ENCODE measurements at places on chromosomes 12 and 14.

- DNase-seq: no peak
Observed at GRCh38 chr14:76123426-76124225, 28.1 kb upstream of the GPATCH2L start.

DNA sequence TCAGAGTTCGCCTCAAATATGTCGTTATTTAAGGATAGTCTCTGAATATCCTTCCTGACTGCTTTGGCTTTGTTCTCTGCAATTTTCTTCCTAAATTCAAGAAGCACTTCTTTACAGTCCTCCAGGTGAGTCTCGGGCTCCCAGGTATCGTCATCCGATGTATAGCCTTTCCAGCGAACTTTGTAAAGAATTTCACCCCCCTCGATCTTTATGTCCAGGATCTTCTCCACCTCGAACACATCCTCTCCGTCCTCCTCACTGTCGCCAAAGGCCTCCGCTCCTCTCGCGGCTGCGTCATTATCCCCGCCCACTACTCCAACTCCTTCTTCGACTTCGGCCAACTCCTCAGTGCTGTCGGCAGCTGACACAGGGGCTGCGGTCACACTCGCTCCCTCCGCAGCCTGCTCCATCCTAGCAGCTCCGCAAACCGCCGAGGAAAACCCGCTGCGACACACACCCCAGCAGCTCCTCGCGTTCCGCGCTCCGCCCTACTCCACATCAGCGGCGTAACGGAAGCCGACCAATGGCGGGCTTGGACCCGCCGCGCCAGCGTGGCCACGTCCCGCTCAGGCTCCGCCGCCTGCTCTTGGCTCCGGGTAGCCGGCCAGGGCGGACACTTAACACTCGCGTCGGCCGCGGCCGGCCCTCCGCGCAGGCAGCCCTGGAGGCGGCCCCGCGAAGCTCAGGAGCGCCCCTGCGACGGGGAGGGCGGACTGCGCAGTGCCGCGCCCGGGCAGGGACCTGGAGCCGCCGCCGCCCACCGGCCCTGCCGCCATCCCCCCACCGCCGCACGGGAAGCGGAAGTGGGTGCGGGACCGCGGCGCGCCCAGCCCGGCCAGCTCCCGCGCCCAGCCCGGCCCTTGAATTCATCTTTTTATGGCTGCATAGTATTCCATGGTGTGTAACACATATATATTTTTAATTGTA, 4.1 kb downstream of the CD163L1 start:
- no peak for DNase-seq

DNA sequence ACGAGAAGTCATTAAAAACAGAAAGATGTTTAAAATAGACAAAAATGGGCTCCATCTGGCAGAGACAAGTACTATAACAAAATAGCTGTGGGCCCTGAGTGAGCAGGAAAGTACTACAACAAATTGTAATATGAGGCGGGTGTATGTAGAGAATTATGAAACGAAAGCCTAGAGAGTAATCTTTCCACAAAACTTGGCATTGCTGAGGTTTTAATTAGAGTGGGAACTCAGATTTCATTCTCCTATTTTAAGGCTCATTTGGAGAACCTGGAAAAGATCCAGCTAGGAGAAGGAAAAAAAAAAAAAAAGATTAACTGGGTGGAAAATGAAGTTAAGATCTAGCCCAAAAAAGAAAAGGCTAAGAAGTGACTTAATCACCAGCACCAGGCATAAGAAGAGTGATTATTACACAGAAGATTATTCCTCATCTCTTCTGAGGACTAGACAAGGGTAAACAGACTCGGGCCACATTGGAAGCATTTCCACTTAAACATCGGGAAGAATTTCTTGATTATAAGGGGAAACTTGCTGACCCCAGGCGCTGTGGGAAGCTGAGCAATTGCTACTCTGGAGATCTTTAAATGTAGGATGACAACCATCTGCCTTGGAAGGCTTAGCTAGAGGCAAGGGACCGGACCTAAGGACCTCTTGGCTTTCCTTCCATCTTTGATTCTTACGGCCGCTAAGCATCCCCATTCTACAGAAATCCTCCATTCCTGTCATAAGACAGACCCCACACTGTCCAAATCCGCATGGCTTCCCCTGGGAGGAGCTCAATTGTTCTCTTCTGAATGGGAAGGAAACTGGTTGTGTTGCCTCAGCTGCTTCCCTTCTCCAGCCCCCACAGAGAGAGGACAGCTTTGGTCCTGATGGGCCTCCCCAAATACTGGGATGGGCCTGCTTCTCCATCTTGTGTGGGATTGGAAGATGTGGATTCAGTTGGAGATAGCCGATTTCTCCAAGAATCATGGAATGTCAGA, 40.6 kb downstream of the IGF1 start:
- DNase-seq: no peak

DNA sequence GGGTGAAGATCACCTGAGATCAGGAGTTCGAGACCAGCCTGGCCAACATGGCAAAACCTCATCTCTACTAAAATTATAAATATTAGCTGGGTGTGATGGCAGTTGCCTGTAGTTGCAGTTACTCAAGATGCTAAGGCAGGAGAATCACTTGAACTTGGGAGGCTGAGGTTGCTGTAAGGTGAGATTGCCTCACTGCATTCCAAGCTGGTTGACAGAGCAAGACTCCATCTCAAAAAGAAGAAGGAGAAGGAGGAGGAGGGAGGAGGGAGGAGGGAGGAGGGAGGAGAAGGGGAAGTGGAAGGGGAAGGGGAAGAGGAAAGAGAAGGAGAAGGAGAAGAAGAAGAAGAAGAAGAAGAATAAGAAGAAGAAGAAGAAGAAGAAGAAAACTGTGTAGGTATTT, 17.0 kb downstream of the RNASE10 start:
- DNase-seq: no peak

GRCh38 chr14:34507459-34507858, 32.0 kb downstream of the EAPP start:
- no peak for DNase-seq

DNA sequence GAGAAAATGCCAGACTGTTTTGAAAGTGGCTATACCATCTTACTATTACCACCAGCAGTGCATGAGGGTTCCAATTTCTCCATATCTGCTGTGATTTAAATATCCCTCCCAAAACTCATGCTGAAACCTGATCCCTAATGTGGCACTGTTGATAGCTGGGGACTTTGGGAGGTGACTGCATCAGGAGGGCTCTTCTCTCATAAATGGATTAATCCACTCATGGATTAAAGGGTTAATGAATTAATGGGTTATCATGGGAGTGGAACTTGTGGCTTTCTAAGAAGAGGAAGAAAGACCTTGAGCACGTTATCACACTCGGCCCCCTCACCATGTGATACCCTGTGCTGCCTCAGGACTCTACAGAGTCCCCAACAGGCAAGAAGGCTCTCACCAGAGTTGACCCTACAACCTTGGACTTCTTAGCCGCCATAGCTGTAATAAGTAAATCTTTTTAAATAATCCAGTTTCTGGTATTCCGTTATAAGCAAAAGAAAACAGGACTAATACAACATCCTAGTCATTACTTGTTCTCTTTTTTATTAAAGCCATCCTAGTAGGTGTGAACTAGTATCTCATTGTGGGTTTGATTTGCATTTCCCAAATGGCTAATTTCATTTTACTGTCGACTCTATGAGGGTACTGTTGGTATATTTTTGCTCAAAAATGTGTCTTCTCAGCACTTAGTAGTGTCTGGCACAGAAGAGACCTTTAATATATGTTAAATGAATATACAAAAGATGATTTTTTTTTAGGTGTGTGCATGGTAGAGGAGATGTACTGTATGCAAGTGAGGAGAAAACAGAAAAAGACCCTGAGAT, 14.3 kb downstream of the PPP1R12A start:
- DNase-seq: no peak

- DNase-seq: no peak
Observed at GRCh38 chr12:123572391-123572790, 12.0 kb upstream of the TMED2 start.

GRCh38 chr14:54444681-54445080, 3.5 kb upstream of the CNIH1 start:
- no peak for DNase-seq

DNA sequence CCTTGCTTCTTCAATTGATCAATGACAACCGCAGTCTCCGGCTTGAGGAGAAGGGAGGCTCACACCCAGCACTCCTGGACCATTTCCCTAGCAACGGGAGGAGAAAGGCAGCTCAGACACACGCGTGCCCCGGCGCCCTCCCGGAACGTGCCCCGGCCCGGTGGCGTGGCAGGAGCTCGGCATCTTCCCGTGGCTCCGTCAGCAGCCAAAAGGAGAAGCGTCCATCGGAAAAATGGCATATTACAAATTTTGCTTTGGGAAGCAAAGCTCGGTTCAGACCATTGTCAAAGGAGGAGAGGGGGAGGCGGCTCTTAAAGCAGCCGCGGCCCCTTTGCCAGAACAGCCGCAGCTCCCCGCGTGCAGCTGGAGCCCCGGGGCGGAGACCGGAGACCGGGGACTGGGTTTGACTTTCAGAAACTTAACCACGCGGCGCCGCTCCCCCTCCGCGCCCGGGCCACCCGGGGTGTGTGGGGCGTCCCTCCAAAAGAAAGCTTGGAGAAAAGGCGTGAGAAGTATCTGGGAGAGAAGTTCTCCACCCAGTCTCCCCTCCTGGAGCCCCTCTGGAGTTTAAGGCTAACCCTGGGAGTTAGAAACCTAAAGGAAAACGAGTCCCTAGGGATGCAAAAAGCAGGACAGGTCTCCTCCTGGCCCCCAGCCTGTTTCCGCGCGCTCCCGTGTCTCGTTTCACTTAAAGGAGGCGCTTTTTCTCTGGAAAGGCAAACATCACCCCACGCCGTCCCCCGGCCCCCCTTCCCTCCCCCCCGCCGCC, 545 bp downstream of the PPFIA2 start:
- no peak for DNase-seq

DNA sequence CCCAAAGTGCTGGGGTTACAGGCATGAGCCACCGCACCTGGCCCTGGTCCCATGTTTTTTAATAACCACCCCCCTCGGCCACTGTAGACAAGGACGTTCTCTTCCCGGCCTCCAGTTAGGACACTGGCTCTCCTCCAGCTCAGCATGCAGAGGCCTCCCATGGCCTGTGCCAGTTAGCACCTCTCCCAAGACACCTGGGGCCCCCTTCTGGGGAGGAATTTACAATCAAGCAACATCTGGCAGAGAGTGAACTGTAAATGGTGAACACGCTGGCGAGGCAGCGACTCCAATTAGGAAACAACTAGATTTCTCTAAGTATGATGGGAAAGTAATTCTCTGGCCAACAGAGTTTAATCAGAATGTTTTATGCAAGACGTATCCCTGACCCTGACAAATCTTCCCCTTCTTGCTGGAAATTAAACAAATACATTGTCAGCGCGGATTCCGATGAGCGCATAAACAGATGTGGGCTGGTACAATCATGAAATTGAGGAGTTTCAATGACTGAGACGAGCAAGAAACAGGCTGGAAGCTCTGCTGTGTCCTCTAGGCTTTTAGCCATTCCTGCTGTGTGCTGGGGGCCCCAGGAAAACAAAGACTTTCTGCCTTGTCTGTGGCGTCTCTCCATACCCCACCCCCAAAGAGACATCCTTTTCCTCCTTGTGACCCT, 61.7 kb upstream of the DLK1 start:
- no peak for DNase-seq

GRCh38 chr12:20443255-20443654, 74.9 kb downstream of the PDE3A start:
- no peak for DNase-seq

- no peak for DNase-seq
Observed at GRCh38 chr12:40032433-40033241, 73.2 kb downstream of the SLC2A13 start.

GRCh38 chr12:117760990-117761389, 207.8 kb downstream of the KSR2 start:
- no peak for DNase-seq

DNA sequence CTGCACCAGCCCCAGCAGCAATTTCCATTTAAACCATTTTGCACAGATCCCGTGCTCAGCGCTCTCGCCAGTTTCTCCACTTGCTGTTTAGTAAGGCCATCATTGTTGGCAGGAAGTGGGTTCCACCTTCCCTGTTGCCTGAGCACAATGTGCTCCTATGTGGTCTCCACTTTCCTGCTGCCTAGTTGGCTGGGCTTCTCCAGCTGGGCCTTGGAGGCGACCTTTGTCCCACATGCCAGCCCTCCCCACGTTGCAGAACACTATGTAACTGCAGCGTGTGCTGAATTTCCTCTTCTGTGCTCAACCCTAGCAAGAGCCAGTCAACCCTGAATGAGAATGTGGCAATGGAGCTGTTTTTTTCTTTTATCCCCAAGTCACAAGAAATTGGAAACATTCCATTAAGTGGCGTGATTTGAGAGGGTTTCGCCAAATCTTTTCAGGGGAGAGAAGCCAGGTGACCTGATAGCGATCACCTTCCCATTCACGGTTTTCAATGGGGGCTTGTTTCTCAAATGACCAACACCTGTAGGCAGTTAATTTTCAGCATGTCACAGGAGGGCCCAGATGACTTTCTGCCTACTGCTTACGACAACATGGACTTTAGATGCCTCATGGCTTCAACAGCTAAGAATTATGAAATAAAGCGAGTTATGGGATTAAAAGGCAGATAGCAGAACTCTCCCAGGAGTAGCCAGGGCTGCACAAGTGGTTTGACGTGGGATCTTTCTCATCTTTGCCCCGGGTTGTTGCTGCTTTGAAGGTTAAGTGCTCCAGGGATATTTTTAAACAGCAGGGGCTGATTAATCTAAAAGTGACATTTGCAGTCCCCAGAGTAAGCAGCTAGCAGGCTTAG, at the start of gene ACACB:
ACACB (plus strand) TSS at position 830 of the 853 bp plus-strand sequence. CDS start 22,819 bp downstream, outside the sequence.
- DNase-seq: no peak

GRCh38 chr14:59271734-59272133, 83.3 kb downstream of the DAAM1 start:
- DNase-seq: no peak

DNA sequence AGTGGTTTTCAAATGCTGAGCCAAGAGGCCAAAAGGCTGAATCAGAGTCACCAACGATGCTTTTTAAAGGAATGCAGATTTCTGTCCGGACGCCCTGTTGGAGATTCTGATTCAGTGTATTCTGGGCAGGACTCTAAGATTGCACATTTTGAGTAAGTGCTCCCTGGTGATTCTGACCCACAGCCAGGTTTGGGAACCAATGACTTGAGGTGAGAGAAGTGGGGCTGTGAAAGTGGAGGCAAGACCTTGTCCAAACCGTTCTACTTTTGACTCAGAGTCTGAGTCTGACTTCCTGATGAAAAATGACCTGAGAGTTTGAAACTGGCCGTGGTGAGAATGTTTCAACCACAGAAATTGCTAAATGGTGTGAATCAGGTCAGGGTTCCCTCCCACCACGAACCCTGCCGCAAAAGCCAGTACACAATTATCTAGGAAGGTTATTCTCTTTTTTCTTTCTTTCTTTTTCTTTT, 90.2 kb downstream of the NTN4 start:
- no peak for DNase-seq

- no peak for DNase-seq
Observed at GRCh38 chr12:120072472-120073249, 43.9 kb downstream of the RAB35 start.
